Stimulated activated CD4-positive, alpha-beta T cell treated with anti-CD3 and anti-CD28 coated beads, TNF-alpha, amount 100 ng/mL, for 48 hours (primary cell): ENCODE measurements at places on chromosomes 5 and 9.

GRCh38 chr5:74556006-74556405 lies 84.5 kb downstream of the ENC1 start:
- DNase-seq = no peak

GRCh38 chr9:95137587-95138145 lies 179.8 kb downstream of the FANCC start:
- no peak for DNase-seq

DNA sequence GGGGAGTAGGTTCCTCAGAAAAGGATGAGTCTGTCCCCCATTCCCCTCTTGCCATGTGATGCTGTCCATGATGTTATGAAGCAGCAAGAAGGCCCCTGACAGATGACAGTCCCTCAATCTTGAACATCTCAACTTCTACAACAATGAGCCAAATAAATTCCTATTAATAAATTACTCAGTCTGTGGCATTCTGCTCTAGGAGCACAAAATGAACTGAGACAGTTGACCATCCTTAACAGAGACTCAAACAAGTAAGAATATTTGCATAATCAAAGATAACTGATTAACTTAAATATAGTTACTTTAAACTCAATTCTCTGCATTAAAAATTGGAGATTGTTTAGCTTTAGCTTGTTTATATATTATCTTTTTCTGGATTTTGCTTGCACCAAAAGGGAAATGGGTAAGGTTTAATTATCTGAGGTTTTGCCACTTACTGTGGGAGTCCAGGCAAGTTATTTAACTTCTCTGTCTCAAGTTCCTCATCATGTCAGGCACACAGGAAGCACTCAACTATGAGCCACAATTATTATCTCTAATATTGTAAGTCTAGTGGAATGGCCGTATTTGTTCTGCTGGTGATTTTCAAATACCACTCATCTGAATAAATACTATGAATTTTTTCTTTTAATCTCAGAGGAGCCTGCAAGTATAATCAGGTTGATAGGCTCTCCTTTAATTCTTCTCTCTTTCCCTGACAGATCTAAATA lies 162.9 kb downstream of the TSSK1B start:
- DNase-seq = no peak

DNA sequence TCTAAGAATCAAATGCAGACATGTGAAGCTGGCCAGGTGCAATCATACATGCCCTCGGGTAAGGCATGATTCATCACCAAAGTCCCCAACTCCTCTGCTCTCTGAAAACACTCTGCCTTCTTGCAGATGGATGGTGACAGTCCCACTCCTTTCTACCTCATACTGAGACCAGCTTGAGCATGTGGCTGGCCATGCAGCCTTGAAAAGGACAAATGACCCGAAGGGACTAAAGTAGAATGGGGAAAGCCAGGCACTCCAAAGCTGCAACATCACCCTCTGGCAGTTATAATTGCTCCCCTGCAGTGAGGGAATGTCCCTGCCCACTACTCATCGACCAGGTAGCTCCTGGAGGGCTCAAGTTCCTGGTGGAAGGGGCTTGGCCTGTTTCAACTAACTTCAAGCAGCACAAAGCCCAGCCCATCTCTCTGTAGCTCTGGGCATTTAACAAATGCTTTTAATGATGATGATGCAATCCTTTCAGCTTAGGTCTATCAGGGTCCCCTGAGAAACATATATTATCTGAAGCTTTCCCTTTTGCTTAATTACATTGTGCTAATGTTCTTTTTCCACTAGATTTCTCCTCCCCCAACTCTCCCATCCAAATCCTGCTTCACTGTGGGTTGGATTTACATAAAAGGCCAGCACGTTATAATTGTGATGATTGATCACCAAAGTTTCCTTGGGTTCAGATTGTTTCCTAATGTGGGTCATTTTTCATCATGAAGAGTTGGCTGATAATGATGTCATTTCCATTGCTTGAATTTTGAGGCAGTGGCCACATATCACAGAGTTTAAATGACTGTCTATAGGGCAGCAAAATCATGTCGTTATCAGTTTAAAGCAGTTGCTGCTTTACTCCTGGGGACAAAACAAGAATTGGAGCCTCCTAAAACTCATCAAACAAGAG lies 436.5 kb upstream of the SLC30A5 start:
- no peak for DNase-seq

DNA sequence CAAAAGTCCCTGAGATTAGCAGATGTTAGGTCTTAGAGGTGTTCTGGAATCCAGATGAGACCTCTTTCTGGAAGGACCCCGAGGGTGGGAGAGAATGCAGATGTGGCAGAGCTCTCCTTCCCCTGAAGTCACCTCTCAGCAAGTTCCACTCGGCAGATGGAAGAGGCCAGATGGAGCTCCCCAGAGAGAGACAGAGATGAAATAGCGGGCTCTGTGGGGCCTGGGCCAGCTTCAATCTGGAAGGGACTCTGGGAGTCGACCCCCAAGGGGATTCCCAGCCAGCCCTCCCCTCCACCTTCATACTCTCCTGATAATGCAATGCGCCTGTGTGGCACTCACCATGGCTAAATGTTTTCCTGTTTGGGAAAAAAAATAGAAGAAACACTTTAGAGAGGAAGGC lies 60.2 kb downstream of the WNK2 start:
- DNase-seq = no peak

DNA sequence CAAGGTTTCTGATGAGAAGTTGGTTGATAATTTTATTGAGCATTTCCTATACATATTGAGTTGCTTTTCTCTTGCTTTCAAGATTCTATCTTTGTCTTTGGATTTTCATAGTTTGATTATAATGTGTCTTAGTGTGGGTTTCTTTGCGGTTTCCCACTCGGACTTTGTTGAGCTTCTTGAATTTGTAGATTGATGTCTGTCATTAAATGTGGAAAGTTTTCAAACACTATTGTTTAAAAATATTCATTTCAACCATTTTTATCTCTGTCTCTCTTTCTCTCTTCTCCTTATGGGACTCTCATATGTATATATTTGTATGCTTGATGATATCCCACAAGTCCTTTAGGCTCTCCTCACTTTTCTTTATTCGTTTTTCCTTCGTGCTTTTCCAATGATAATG lies 18.5 kb upstream of the PCDHA1 start:
- no peak for DNase-seq

DNA sequence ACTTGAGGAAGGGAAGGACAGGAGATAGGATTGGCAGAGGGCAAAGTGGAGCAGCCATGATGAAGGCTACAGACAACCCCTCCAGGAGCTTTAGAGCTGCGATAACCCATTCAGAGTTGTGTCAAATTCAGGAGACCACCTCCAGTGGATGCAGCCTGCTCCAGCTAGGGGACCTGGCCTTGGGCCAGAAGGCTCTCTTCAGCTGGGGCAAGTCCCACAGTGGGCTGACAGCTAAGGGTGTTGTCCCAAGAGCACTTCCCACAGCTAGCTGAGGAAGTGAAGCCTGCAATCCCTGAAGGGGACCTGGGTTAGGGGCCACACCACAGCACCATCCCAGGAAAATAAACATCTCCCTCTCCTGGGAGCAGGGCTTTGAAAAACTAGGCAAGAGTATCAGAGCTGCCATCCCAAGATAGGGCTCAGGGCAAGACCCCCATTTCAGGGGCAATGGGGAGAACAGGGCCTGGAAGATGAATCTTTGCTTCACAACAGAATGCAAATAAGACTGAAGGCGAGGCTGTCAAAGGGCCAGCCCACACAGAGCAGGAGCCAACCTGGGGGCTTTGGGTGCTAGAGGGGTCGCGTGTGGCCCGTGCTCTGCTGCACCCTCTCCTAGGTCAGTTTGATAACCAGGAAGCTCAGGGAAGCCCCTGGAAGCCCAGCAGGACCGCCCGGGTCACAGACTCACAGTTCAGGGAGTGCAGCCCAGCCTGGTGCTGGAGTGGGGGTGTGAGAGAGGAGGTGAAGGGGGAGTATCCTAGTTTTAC lies 19.3 kb upstream of the DAPK1 start:
- no peak for DNase-seq

GRCh38 chr5:72290356-72291133 lies 29.5 kb downstream of the MRPS27 start:
- DNase-seq = no peak

- no peak for DNase-seq
Observed at GRCh38 chr9:129316281-129317030, 138.4 kb upstream of the IER5L start.

GRCh38 chr5:61572959-61573358 lies 240.9 kb downstream of the ZSWIM6 start:
- DNase-seq = no peak

GRCh38 chr5:68066277-68066955 lies 149.1 kb upstream of the PIK3R1 start:
- DNase-seq = no peak

DNA sequence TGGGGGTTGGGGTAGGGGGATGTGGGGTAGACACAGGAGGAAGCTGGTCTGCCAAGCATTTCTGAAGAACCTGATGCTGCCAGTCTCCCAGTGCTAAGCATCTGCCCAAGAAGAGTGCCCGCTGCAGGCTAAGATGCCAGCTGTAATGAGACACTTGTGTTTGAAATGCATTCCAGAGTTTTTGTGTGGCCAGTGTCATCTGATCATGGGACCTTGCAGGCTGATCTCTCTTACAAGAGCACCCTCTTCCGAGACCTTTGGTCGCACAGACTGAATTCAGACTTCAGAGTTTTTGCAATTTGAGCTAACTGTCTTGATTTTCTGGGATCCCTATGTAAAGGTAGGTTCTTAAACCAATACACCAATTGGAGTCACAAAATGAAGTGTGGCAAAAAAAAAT lies 58.1 kb downstream of the DENND1A start:
- no peak for DNase-seq

GRCh38 chr5:126931963-126932660 lies 98.2 kb downstream of the MARCHF3 start:
- no peak for DNase-seq

GRCh38 chr5:103138202-103138690 lies 18.1 kb downstream of the PPIP5K2 start:
- DNase-seq = no peak

DNA sequence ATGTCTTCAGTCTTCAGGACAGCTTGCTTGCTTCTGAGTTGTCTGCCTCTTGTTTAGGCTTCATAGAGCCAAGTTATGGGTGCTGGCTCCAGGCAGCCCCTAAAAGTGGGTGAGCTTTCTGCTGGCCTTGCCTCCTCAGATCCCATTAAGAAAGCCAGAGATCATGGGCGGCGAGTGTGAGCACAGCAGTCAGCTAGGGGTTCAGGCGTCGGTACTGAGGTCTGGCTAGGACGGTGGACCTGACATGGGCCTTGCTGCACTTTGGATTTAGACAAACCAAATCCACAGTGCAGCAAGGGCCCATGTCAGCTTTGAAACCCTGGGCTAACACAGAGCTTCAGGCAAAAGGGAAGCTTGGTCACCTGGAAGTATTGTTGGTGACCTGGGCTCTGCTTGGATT lies 17.6 kb downstream of the PSAT1 start:
- no peak for DNase-seq

GRCh38 chr5:149442563-149443182 lies 63.6 kb upstream of the IL17B start:
- DNase-seq = peak; percentile 70

GRCh38 chr5:123209502-123210027 lies 120.5 kb downstream of the PRDM6 start:
- no peak for DNase-seq

- DNase-seq = no peak
Observed at GRCh38 chr9:21381448-21382339, 3.5 kb downstream of the IFNA2 start.

DNA sequence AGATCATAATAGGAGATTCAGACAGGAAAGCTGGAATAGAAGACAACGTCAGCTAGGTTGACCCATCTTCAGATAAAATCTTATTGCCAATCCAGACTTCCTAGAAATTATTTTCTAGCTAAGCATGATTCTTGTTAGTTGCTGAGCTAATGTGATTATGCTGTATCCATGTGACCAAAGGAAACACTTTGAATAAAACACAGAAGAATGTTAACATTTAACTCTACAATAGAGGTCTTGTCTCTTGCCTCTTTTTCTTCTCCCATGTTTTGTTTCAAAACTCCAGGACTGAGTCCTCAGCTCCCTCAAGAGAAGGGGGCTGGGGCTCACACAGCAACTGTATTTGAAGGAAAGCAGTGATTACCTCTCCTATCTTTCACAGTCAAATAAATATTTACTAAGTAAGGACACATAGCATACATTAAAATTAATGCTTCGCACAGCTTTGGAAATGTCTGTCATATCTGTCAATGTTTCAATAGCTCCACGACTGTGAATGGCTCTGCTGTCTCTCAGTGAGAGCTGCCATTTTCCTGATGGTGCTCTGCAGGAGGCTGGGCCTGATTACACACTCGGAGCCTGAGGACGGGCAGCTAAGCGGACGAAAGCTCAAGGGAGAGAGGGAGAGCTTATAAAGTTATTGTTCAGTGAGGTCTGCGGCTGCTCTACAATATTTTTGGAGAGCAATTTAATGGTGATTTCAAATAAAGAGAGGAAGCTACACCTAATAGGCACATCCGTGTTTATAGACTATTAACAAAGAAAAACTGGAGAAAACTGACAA lies 64.8 kb upstream of the ZNF462 start:
- no peak for DNase-seq

DNA sequence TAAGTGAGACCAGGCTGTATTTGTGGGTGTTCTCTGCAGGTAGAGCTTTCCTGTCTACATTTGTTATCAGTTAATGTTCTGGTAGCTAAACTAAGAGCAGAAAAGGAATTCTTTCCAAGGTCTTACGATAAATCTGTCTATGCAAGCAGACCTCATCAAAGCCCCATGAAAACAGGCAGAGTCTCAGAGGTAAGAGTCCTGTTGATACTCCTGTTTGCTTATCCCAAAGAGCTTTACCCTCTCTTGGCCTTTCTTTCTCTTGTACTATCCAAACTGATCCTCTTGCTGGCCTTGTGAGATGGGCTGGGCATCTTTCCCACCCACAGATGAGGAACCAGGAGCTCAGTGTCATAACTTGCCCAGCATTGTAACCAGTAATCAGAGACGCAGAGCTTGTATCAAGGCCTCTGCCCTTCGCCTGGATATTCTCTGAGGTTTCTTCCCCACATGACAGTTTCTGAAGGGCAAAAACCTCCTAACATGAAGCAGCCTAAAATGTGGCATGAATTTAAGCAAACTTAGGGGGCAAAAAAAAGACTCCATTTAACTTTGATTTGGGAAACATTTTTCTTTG lies 33.5 kb downstream of the PRKACG start:
- DNase-seq = no peak

- no peak for DNase-seq
Observed at GRCh38 chr5:141651728-141652105, 499 bp upstream of the FCHSD1 start.

DNA sequence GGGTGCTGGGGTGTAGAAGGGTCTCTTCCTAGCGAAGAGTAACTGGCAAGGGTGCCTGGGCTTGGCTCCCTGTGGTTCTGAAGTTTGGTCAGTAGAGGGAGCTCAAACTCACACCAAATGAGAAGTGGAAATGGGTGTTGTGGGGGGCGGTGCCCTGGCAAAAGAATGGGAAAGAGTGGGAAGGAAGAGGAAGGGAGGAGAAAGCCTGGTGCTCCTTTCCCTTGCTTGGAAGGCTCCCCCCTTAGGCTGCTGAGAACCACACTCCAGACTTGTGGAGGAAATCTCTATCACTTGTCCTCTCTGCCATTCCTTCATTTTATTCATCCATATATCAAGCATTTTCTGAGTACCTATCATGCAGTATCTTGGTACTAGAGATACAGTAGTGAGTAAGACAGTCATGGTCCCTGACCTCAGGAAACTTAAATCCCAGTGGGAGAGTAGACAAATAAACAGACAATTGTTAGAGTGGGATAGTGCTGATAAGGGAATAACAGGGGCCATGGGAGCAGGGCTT lies 13.0 kb downstream of the SLC4A9 start:
- DNase-seq = no peak

GRCh38 chr5:10831419-10831818 lies 70.4 kb upstream of the DAP start:
- DNase-seq = no peak

GRCh38 chr9:127794001-127794791 lies 8.4 kb downstream of the CDK9 start:
- no peak for DNase-seq

GRCh38 chr5:93034621-93035590 lies 546.1 kb downstream of the NR2F1-AS1 start:
- no peak for DNase-seq
